CD4-positive, alpha-beta T cell (primary cell): ENCODE measurements at places on chromosomes 6 and 20.

- no peak for DNase-seq
These were observed 20.8 kb upstream of the EMILIN3 start for GRCh38 chr20:41387444-41387851.

GRCh38 chr6:44514576-44515193 is 127.2 kb downstream of the CDC5L start:
- DNase-seq: no peak

DNA sequence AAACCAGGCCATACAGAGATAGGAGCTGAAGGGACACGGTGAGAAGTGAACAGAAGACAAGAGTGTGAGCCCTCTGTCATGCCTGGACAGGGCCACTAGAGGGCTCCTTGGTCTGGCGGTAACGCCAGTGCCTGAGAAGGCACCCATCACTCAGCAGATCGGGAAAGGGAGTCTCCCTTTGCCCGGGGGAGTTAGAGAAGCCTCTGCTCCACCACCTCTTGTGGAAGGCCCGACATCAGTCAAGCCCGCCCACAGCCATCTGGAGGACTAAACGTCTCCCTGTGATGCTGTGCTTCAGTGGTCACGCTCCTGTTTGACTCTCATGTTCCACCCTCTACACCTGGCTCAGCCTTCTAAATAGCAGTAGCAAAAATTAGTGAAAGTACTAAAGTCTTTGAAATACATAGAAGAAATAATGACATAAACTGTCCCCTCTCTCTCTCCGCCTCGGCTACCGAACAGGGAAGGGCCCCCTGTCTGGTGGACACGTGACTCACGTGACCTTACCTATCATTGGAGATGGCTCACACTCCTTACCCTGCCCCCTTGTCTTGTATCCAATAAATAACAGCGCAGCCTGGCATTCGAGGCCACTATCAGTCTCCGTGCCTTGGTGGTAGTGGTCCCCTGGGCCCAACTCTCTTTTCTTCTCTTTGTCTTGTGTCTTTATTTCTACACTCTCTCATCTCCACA is 66.7 kb downstream of the RPP21 start:
- peak; percentile 77 for DNase-seq

DNA sequence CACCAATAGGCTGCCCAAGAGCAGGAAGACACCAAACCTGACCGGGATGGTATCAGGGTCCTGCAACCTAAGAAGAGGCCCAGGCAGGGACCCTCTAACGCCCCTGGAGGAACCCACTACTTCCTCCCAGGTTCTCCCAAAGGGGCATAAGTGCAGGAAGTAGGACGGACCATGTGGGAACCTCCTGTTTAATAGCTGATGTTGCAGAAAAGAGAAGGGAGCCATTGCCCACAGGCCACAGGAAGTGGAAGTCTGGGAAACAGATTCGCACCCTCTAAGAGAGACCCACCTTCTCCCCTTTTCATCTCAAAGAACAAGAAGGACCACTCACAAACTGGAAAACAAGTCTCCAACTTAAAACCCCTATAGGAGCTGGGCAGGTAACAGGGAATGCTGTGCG is 18.1 kb downstream of the PREX1 start:
- DNase-seq: no peak

GRCh38 chr20:41248368-41249024 is 69.0 kb downstream of the ZHX3 start:
- DNase-seq: no peak

DNA sequence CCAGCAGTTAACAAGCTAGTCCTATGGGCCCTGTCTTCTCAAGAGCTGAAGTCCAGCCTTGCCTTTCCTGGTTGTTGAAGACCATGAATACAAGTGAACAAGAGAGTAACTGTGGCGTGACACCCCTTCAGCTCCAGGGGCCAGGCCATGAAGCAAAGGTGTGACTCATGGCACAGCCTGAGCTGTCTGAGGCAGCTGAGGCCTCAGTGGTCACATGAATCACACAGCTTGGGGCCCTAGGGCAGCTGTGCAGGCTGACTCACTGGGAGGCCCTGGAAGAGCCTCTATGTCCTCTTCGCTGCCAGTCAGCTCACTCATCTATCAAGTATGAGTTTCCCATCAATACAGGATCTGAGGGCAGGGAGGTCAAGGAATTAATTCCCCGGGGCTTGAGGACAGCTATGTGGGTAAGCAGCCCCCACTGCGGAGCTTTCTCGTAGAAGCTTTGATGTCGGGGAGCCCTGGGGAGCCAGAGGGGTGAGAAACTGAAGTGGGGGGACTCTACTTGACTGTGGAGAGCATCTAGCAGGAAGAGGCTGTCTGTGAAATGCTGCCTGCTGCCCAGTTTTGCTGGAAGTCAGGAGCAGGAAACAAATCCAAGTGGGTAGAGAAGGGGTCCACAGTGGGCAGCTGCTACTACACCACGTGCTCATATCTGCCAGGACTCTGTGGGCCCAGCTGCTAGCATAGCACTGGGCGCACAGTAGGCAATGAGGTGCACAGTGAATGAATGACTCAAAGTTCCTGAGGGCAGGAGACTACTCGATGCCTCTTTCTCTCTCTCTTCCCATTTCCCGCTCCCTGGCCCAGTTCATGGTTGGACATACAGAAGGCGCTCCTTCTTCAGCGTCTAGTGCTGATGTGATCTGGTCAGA is 13.7 kb upstream of the FAM83C start:
- DNase-seq: peak; percentile 41

DNA sequence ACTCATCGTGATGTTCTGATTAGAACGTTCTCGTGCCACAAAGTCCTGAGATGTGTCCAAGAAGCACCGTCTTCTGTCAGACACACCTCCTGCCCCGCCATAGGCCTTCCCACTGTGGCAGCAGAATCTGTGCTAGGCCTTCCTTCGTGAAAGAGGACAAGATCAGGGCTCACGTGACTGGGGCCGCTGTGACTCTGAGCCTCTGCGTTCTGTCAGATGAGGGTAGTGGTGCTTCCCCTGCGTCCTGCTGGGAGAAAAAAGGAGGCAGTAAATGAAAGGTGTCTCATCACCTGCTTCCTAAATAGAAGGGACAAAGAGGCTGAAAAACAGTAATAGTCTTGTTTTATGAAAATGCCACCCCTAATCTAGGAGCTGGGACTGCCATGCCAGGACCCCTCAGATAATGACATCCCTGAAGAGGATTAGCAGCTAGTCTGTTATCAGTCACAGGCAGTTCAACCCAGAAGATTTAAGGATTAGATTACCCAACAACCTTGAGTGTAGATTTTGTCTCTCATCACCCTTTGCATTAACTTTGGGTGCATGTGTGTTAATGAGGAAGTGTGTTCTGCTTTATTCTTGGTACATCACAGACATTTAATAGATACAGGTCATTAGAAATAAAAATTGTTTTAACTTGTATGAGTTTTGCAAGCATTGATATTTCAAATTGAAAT is 4.1 kb downstream of the DNAJC5 start:
- DNase-seq: peak; percentile 60

GRCh38 chr20:13029687-13030375 is 21.1 kb downstream of the SPTLC3 start:
- no peak for DNase-seq

DNA sequence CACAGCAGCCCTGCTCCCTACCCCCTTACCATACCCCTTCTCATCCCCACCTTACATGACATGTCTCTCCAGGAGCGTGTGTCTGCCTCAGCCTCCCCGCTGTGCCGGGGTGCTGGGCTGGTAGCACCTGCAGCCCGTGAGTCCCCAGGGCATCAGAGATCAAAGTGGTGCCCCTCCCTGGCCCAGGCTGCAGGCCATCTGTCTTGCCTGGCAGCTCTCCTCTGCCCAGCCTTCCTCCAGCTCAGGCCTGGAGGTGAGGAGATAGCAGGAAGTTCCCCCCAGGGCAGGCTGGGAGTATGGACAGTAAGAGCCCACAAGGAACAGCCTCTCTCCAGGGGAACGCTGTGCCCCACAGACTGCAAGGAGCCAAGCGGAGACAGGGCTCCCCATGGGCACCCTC is 35.3 kb downstream of the GRM4 start:
- DNase-seq: no peak

DNA sequence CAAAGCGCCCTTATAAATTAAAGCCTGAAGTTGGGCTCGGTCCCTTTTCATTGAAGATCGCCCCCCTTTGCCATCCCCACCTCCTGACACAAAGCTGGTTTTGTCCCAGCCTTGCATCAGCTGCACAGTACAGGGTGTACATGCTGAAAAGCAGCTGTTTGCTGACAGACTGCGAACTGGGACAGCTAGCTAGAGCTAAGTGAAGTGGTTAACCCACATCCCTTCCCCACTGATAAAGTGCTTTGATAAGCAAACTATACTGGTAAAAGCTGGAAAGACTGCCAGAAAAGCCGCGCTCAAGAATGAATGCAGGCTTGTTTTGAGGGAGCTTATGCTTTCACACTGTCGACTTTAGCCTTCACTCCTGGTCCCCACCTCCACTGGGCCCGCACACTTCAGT is 207.3 kb downstream of the GMDS start:
- DNase-seq: peak; percentile 9

DNA sequence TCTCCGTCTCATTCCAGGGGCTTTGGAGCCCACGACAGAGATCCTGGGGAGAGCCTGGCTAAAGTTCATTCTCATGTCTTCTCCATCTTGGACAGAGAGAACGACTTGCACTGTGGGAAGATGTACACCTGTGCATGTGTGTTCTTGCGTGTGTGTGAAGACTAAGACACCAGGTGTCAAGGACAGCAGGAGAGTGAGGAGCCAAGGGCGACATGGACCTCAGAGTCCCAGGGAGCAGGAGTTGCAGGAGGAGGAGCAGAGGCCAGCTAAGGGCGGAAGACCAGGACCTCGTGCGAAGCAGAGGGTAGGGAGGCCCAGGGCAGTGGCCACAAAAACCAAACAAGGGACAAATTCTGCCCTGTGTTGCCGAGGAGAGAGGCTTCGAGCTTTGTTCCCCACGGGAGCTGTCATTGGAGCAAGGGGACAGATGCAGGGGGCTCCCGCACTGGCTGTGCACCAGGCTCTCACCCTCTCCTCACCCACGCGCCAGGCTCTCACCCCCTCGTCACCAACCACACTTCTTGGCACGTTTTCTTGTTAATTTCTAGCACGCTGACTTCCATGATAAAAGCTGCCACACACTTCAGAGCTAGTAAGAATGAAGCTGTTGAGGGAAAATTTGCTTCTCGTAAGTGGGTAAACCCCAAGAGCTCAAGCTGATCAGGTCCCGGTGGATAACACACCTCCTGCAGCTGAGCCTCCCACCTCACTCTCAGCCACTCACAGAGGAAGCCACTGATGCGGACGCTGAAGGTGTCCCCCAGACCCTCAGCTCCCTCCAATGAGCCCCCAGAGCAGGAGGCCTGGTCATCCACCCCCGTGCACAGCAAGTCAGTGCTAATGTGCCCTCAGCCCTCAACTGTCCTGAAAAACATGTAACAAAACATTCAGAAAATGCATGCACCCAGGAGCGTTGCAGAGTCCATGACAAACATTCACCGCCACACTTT is 62.6 kb downstream of the DLL1 start:
- no peak for DNase-seq

GRCh38 chr6:46490425-46491200 is 636 bp downstream of the RCAN2 start:
- DNase-seq: no peak

DNA sequence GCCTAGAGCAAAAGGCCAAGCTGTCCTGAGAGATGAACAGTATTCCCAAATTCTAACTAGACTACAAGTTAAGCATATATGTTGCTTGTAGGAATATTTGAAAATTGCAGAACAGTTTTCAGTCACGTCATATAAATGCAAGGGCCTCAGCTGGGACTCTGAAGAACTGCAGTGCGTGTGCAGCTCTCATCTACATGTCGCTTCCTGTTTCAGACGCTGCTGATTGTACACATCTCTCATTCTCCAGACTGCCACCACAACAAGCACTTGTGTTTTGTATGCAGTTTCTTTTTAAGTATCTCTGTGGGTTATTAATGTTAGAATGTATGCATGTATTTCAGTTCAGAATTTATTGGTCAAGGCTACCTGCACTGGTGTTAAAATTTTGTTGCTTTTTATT is 119.7 kb downstream of the MAP3K4 start:
- no peak for DNase-seq

- DNase-seq: no peak
These were observed 24.4 kb downstream of the PLCB1 start for GRCh38 chr20:8156235-8157079.

DNA sequence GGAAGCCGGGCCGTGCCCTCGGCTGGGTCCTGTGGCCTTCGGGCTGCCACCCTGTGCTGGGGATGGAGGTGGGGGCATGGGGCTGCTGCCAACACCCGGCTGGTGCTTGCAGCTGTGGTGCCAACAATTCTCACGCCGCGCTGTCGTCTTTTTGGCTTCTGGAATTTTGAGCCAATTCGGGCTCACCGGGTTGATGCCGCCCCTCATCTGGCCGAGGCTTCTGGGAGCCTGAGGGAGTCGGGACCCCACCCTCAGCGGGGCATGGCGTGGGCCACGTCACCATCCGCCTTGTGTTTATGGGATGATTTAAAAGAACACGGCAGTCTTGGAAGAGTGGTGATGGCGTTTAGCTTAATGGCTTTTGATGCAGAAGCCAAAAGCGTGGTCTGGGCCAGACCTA is 8.7 kb upstream of the NPBWR2 start:
- no peak for DNase-seq

DNA sequence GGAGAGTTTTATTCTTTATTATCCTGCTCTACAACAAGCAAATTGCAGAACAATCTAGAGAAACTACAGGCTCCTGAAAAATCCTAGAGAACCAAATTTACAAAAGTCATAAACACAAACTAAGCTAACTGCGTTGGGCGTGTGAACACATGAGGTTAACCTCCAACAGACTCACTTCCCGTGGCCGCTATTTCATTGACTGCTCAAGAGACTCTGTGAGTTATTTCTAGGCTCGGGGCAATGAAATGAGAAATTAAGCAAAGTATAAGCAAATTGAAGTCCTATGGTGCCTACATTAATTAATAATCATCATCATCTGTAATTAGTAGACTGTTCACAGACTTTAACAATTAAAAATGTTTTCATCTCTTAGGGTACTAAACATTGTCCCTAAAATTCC is 100.0 kb downstream of the MBOAT1 start:
- DNase-seq: no peak

DNA sequence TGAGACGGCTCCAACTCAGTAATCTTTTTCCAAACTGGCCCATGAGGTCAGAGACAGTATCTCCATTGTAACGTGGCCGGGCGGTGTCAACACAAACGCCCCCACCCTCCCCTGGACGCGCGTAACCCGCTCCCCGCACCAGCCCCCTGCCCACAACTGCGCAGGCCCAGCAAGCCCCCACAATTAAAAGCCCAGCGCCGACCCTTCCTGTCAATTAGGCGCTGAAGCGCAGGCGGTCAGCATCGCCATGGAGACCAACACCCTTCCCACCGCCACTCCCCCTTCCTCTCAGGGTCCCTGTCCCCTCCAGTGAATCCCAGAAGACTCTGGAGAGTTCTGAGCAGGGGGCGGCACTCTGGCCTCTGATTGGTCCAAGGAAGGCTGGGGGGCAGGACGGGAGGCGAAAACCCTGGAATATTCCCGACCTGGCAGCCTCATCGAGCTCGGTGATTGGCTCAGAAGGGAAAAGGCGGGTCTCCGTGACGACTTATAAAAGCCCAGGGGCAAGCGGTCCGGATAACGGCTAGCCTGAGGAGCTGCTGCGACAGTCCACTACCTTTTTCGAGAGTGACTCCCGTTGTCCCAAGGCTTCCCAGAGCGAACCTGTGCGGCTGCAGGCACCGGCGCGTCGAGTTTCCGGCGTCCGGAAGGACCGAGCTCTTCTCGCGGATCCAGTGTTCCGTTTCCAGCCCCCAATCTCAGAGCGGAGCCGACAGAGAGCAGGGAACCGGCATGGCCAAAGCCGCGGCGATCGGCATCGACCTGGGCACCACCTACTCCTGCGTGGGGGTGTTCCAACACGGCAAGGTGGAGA is at the start of the genes HSPA1A and HSPA1L:
Gene HSPA1A (plus strand): TSS at position 519 of the 814 bp plus-strand sequence. CDS start 214 bp downstream, at position 733.
Gene HSPA1L (minus strand): TSS at position 259 of the 814 bp plus-strand sequence. CDS start 3,311 bp downstream, outside the sequence.
- DNase-seq: peak; percentile 75

GRCh38 chr20:10505827-10506226 is 70.7 kb downstream of the SLX4IP start:
- no peak for DNase-seq

- DNase-seq: no peak
These were observed 12.9 kb downstream of the TGM2 start for GRCh38 chr20:38152175-38152620.
